SK-N-SH treated with all-trans-retinoic acid at 6 μM for 48 hours (cell line): ENCODE measurements at places on chromosomes 4 and X.

- no peak for ATAC-seq
Measured at GRCh38 chrX:68942840-68943239, 114.0 kb downstream of the EFNB1 start.

DNA sequence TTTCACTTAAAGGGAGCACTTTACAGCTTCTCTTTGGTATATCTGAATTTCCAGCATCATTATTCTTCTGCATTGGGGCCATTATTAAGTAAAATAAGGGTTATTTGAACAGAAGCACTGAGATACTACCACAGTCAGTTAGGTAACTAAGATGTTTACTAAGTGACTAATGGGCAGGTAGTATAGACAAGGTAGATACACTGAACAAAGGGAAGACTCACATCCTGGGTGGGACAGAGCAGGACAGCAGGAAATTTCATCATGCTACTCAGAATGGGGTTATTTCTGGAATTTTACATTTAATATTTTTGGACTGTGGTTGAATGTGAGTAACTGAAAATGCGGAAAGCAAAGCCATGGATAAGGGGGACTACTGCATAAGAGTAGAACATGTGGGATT lies 316.0 kb downstream of the CCSER1 start:
- no peak for ATAC-seq

DNA sequence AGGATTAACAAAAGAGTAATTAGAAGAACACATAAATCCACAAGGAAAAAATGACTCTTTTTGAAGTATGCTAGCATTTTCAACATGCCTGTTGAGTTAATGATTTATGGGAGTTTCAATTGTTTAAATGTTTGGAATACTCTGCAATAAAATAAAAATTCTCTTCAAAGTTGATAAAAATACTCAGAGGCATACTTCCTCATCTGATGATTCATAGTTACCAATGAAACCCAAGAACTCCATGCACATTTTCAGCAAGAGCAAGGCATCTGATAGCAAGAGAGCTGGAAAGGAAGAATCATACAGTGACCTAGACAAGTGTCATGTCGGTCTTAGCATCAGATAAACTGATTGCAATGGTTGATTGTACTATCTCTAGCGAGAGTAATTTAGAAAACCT lies 443.7 kb upstream of the ATOH1 start:
- ATAC-seq, result peak; percentile 91

DNA sequence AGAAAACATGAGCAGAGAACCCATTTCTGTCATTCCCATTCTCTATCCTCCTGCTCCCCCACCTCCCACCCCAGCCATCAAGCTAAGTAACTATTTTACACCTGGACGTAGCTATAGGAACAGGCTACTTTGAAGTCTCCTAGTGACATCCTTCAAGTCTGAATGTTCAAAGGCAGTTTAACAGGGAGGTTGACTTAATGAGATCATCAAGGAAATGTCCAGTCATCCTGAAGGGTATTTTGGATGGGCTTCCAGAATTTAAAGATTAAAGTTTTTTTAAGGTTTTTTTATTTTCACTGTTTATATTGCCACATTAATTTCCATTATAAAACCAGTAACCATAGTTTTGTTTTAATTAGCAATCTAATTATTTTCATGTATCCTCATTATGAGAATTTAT lies 41.1 kb downstream of the HPF1 start:
- no peak for ATAC-seq

- no peak for ATAC-seq
Measured at GRCh38 chr4:77861495-77861894, 1.1 kb upstream of the MRPL1 start.

DNA sequence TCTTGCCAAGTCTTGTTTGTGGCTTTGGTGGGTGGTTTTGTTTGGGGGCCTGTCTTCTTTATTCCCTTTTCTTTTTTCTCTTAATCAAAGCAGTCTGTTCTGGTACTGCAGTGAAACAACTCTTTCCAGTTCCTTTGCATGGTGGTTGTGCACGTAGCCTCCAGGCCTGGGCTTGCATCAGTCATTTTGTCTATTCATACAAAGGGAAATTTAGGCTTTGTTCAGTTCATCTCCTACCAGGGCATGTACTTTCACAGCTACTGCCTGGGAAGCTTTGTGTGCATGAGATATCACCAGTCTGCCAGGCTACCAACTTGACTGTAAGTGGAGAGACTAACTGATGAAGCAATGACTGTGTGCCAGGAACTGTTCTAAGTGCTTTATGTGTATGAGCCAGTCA lies 8.5 kb downstream of the TRIM2 start:
- peak; percentile 47; the same call in 2 of the 3 replicates for ATAC-seq

DNA sequence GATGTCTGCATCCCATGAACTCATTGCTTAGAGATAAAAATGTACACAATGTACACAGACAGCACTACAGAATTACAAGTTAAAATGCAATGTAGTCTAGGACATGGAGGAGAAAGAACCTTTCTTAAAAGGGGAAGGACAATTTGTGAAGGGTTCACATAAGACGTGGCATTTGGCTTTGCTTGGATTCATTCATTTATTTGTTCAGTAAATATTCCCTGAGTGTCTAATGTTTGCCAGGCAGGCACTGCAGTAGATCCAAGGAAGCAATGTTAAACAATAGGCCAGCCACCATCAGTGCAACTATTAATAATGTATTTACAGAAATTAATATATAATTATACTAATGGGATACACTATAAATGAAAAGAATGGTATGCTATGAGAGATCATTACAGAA lies 94.4 kb downstream of the GRIA2 start:
- no peak for ATAC-seq

GRCh38 chr4:62548765-62549164 lies 1348.6 kb downstream of the ADGRL3 start:
- ATAC-seq, result no peak

- no peak for ATAC-seq
Measured at GRCh38 chr4:140704392-140704960, 51.7 kb downstream of the TBC1D9 start.

- no peak for ATAC-seq
Measured at GRCh38 chr4:174394915-174395314, 111.2 kb downstream of the CEP44 start.

- ATAC-seq, result no peak
Measured at GRCh38 chr4:162782096-162782777, 384.5 kb downstream of the NAF1 start.

DNA sequence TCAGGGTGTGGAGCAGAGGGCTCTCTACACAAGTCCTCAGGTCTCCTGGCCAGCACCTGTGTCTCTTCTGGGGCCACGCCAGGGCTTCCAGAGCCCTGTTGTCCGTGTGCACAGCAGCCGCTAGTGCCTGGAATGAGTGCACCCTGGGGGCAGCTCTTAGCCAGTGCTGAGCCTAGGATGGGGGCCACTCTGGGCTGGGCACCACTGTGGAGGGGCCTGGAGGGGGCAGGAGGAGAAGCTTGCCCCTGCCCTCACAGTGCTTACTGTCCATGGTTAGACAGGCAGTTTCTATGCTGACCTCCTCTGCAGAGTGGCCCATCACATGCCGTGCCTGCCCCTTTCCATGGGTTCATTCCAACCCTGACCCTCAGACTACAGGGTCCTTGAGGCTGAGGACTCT lies 42.7 kb upstream of the GRPEL1 start:
- ATAC-seq, result no peak

DNA sequence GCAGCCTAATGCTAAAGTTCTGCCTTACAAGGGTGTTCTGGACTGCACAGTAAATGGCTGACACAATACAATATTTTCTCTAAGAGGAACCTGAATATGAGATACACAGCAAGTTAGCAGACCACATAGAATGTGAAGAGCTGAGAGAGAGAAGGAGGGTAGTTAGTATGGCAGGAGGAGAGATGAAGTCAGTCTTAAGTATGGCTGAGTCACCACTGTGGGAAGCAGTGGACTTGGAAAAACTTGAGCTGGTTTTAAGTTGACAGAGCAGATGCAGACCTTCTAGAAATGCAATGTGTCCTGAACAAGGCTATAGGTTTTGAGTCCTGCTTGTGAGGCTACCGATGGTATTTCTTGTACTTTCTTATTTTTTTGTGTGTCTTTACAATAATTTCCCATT lies 172.5 kb downstream of the SH2D1A start:
- no peak for ATAC-seq

DNA sequence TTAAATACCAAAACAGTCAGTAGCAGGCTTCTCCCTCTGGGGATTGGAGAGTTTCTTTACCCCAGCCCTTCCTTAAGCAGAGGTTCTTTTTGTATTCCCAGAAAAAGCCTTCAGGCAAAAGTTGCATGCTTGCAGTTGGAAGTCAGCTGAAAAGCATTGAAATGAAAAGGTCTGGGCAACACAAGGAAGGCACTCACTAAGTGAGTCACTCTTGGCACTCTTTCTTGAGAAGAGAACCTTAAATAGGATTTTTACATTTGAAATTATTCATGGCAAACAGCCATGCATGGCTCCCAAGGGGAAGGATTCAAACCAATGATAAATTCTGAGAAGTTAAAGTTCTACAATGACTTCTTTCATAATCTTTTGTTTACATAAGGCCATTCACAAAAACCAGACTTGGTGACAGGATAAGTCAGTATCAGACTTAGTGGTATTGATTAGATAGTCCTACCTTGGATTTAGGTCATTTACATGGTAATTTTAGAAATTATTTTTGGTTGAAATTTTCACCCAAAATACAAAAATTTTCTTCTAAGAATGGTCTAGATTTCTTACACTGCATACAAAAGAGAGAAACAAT lies 2068.9 kb downstream of the PCDH7 start:
- ATAC-seq, result no peak

GRCh38 chr4:4889781-4890180 lies 30.3 kb downstream of the MSX1 start:
- no peak for ATAC-seq

GRCh38 chr4:106775636-106776035 lies 260.5 kb downstream of the DKK2 start:
- ATAC-seq, result no peak

DNA sequence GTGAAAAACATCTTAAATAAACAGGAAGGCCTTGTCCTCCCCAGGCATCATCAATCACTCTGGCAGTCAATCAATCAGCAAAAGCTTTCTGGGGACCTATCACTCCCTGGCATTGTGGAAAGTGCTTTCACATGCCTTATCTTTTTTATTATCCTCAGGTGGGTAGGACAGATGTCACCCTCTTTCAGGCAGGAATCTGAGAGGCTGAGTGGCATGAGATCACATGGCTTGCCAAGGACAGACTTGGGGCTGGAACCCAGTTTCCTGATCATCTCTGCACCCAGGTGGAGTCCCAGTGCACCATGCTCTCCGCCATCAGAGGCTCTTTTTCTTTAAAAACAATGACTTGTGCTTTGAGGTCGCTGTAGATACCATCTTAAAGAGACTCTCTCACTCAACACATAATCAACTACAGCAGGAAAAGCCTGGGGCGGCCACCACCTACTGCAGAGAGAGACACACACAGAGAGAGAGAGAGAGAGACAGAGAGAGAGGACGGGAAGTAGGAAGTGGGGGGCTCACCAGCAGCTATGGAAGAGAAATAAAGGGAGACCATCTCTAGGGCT lies 282.7 kb downstream of the PTTG2 start:
- no peak for ATAC-seq

- ATAC-seq, result peak; percentile 71
Measured at GRCh38 chr4:113026556-113026955, 22.9 kb upstream of the ANK2 start.

DNA sequence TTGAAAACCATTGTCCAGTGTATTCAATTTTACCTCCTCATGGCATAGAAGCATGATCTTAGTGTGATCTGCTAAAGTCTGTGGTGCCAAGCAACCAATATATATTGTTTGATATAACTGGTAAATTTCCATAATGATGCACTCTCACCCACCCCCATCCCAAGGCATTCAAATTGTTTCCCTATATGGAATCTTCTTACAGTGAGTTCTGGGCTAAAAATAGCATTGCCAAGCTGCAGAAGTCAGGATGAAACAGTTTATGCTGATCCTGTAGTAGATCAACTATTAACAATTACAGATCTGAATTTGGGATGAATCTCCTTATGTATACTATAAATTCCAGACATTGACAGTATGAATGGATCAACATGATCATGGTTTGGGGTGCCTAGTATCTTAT lies 20.9 kb downstream of the FGF13 start:
- ATAC-seq, result no peak

GRCh38 chr4:151417766-151418376 lies 8.9 kb downstream of the FHIP1A start:
- ATAC-seq, result peak; percentile 27

DNA sequence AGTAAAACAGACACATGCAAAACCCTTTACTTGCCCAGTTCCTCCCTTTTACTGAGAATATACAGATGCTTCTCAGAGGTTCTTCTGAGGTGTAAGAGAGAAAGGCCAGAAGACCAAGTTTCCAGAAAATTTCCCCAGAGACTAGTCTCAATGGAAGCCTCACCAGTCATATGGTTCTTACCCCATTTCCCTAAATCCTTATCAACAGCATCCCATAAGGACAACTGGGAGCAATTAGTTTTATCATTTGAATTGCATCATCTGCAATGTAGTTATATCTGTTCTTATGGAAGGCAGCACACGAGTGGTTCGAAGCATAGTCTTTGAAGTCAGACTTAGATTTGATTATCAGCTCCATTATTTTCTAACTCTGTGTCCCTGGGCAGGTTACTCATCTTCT lies 203.6 kb upstream of the PPARGC1A start:
- ATAC-seq, result no peak

GRCh38 chrX:124462931-124463330 lies 116.6 kb downstream of the SH2D1A start:
- ATAC-seq, result no peak

- ATAC-seq, result no peak
Measured at GRCh38 chr4:181688432-181688831, 554.8 kb upstream of the TENM3 start.

DNA sequence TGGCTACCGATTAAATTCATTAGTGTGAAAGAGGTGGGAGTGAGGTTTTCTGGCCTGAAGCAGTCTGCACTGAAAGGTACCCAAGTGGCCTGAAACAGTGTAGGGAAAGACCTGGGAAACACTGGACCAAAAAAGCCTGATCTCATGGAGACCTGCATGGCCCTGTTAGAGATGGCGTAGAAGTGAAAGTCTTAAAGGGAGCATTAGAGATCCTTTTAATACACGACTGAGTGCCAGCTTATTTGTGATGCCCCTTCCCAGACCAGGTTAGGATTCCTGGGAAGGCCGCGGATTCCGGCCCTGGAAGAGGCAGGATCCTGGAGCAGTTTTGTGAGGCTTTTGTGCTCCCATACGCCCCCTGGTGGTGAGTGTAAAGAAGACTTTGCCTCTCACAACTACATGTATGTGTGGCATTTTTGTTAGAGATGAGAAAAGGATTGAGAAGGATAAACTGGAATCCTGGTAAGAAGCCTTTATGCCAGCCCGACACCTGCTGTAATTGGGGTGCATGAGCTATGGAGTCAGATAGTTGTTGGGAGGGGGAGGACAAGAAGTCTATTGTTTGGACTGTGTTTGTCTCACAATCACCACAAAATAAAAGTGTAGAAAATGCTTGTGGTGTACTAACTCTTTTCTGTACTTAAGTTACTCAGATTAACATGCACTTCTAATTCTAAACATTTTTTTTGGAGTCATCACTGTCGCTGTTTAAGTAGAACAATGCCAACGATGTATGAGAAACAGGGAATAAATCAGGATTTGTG lies 54.0 kb downstream of the JADE1 start:
- ATAC-seq, result peak; percentile 90

- no peak for ATAC-seq
Measured at GRCh38 chr4:41369680-41370079, 113.0 kb downstream of the UCHL1 start.

GRCh38 chr4:168831585-168831918 lies 178.5 kb downstream of the CBR4 start:
- peak; percentile 27 for ATAC-seq
